NCI-H187 treated with DMSO at 0.1 percent for 48 hours (cell line): ENCODE measurements at places on chromosomes 12 and 14.

- no peak for DNase-seq
Measured at GRCh38 chr14:73305499-73305898, 68.2 kb downstream of the PAPLN start.

DNA sequence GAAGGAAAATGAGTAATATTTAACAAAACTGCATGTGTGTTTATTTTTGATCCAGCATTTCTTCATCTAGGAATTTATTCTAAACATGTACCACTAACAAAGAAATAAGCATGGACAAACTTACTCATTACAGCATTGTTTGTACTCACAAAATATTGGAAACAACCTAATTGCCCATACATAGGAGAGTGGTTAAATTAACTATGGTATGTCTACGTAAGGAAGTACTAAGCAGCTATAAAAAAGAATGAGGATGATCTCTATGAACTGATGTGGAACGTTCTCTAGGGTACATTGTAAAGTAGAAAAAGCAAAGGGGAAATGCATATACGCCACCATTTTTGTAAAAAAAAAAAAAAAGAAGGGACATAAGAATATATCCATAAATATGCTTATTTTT lies 17.4 kb upstream of the TAS2R42 start:
- DNase-seq: no peak

- no peak for DNase-seq
Measured at GRCh38 chr12:96812153-96812552, 94.9 kb upstream of the NEDD1 start.

DNA sequence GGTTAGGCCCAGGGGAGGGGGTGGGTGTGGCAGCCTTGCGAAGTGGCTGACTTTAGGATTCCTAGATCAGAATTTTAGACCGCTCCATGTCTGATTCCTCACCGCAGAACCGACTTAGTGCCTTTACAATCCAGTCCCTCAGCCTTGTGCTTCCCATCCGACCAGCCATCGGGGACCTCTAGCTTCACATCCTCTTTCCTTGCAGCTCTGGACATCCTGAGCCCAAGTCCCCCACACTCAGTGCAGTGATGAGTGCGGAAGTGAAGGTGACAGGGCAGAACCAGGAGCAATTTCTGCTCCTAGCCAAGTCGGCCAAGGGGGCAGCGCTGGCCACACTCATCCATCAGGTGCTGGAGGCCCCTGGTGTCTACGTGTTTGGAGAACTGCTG lies 557 bp downstream of the COPS7A start:
- no peak for DNase-seq

DNA sequence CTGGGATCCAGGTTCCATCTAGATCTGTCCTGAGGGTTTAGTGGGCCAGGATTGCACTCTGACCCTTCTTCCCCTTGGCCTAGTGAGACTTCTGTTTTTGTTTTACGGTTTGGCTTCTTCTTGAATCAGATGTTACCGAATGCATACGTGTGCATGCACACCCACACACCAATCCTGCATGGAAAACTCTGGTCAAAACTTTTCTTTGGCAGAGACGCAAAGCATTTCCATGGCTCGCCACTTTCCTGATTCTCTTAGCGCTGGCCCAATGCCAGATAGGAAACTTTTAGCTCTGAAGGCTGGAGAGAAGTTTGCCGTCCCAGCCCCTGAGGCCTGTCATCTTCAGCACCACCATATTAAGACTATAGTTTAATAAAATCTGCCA lies 67.4 kb upstream of the ACTN1 start:
- DNase-seq: no peak

DNA sequence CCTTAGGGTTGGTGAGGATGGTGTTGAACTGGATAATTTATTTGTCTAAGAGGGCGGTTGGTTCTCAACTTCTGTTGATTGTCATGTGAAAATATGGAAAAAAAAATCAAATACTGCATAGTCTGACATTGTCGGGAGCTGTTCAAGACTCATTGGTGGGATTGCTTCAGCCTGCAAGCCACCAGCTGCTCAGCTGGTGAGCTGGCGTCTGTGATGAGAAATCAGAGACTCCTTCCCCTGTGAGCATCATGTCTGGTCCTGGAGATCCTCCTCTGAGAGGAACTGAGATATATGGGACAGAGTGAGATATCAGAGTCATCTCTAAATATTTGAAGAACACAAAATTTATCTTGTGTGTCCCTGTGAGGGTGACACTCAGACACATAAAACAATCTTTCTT lies 49.9 kb downstream of the TRIM9 start:
- no peak for DNase-seq

- no peak for DNase-seq
Measured at GRCh38 chr12:118058881-118059280, 2.1 kb downstream of the WSB2 start.

DNA sequence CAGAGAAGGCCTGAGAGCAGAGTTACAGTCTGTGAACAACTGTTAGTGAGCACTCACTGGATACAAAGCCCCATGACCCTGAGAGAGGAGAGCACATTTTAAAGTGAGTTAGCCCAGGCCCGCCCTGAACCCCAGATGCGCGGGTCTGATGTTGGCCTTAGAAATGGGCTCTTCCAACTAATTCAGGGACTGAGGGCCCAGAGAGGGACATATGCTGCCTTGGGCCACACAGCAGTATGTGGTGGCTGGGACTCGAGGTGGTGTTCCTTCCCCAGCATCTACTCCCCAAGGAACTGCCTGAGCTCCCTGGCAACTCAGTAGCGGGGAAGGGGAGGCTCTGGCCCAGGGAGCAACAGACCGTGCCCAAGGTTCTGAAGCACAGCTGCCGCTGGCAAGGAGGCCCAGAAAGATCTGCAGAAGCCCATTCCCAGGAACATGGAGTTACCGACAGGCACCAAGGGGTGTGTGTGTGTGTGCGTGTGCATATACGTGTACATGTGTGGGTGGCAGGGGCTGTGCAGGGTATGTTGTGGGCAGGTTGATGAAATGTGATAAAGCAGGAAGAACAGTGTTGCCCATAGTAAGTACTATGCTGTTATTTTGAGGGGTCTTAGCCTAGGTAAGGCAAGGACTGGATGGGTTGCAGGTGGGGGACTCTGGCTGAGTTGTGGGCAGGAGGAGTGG lies 40.5 kb downstream of the KRT80 start:
- DNase-seq: no peak

GRCh38 chr12:1920971-1921370 lies 2.5 kb upstream of the CACNA2D4 start:
- DNase-seq: no peak

DNA sequence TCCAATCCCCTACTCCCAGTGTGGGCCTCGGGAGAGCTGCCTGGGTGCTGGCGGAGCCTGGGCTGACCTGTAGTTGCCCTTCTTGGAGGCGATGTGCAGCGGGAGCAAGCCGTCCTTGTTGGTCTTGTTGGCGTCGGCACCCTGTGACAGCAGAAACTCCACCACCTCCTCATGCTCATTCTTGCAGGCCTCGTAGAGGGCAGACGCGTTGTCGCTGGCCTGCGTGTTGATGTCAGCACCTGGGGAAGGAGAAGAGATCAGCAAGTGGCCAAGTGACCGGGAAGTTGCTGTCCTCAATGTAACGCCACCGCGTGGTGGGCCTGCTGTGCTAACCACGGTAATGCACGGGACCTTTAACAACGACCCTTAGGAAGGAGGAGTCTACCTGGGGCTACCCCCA lies 20.1 kb downstream of the FAM181A start:
- no peak for DNase-seq

GRCh38 chr12:84113666-84114065 lies 798.9 kb downstream of the SLC6A15 start:
- no peak for DNase-seq

GRCh38 chr14:54650959-54651351 lies 84.0 kb downstream of the SAMD4A start:
- DNase-seq: no peak

DNA sequence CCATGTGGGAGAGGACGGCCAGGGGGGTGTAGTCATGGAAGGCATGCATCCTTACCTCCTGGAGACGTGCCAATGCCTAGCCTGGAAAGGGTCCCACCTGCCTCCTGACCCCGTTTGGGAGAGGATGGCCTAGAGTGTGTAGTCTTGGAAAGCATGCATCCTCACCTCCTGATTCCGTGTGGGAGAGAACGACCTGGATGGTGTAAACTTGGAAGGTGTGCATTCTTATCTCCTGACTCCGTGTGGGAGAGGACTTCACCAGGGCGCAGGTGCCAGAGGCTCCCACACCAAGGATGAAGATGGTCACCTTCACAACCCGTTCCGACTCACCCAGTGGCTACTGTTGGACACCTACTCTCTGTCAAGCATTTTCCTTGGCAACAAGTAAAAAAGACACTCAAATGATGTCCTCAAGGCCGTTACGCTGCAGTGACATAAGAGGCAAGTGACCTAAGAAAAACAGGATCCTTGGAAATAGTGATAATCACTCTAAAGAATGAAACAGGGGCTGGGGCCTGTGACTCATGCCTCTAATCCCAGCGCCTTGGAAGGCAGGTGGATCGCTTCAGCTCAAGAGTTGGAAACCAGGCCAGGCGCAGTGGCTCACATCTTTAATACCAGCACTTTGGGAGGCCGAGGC lies 37.5 kb upstream of the FZD10 start:
- DNase-seq: no peak

GRCh38 chr14:101017806-101018560 lies 114.5 kb upstream of the RTL1 start:
- no peak for DNase-seq

DNA sequence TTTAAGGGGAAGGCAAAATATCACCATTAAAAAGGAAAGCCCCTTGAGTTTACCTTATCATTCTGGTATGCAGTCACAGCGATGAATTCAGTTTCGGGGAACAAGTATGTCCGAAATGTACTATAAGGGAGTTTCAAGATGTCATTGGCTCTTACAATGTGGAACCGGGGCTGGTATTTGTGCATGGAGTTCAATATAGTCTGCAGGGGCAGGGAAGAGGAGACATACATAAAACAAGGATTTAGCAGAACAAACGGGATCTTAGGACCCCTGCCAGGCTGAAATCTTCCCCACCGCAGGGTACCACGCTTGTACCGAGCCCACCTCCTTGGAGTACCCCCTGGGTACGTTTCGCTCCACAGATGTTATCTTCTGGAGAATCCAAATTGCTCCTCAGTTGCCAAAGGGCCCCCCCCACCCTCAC lies 4.5 kb downstream of the TBX3 start:
- no peak for DNase-seq

- no peak for DNase-seq
Measured at GRCh38 chr12:114396869-114397719, 8.8 kb downstream of the TBX5 start.

GRCh38 chr14:64503434-64504309 lies at the start of gene ZBTB25:
TSS of gene ZBTB25 (minus strand) at chr14:64503838. CDS start at chr14:64490533, 13,305 bp downstream.
- peak; percentile 33 for DNase-seq

DNA sequence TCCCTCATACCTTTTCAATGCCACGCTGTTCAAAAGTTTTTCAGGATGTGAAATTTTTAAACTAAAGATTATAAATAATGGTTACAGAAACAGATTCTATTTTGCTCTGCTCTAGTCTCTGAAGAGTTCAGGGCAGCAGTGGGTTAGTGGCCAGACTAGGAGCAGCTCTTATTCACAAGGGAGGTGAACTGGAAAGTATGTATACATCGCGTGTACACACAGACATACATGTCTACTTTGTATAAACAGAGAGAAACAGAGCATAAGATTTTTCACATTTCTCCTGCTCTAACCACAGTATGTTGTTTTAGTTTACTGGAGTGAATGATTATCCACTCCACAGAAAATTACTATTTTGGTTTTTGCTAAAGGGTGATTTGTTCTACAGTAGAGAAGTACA lies 74.4 kb upstream of the CRY1 start:
- no peak for DNase-seq

- no peak for DNase-seq
Measured at GRCh38 chr12:52249511-52250047, 16.5 kb downstream of the KRT7 start.

DNA sequence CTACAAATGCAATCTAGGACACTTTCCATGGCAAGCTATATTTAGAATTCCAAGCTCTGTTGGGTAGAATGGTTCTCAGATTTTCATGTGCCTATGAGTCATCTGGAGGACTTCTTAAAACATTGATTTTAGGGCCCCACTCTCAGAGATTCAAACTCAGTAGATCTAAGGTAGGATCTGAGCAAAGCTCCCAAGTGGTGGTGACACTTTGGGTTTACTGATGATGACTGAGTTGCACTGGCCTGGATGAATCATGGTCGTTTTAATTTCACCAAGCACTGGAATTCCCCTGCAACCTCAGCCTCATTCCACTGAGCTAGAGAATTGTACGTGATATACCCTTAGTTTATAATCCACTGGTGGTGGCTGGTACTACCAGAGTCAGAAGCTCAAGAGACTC lies 86.5 kb downstream of the PPM1H start:
- DNase-seq: no peak

GRCh38 chr14:66530526-66530925 lies 22.6 kb downstream of the GPHN start:
- DNase-seq: no peak

- no peak for DNase-seq
Measured at GRCh38 chr12:56223571-56224101, 506 bp upstream of the NABP2 start.

DNA sequence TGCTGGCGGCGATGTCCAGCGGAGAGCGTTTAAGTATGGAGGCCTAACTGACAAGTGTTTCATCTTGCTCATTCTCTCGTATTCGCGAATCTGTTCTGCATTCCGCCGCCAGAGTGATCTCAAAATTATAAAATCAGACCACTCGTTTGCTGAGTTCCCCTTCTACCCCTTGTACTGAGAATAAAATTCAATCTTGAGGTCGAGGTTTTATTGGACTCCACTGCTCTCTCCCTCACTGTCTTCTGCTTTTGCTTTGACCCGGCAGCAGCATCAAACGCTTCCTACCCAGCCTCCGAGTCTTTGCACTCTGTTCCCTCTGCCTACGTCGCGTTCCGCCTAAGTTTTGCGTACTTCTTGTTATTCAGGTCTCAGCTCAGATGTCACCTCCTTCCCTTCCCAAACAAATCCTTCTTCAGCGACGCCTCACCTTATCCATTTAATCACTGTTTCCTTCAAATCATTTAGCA lies 462 bp downstream of the KNTC1 start:
- DNase-seq: no peak

DNA sequence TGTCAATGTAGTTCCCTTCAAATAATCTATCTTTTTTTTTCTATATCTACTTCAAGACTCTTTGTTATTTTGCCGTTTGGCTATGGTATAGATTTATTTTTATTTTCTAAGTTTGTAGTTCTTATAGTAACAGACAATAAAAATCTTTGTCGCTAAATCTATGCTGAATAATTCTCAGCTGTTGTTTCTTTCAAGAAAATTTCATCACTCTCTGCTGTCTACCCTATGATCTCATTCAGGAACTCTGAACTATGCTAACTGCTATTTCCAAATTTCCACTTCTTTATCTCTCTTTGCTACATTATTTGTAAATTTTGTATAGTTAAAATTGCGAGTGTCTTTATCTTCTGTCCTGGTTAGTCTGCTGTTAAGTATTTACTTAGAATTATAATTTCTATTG lies 353.6 kb downstream of the LRFN5 start:
- no peak for DNase-seq
